ENCODE measurements at places on chromosomes 1 and 21. TPM values are rescaled to one million over a fixed set of nuclear protein-coding genes. Genes with fewer than 3 reads are reported as not detected.

GRCh38 chr1:246971090-246971721 is 36.7 kb downstream of the ZNF695 start:
- peak; percentile 57 for DNase-seq

Gene TMPRSS15
- total RNA-seq: not detected

Gene FLVCR1
- 12.6 TPM for total RNA-seq

Gene RAD54L
- 65.0 TPM for total RNA-seq

Gene DIP2A
- 32.0 TPM for total RNA-seq
